ENCODE measurements at places on chromosomes 16 and 17.

DNA sequence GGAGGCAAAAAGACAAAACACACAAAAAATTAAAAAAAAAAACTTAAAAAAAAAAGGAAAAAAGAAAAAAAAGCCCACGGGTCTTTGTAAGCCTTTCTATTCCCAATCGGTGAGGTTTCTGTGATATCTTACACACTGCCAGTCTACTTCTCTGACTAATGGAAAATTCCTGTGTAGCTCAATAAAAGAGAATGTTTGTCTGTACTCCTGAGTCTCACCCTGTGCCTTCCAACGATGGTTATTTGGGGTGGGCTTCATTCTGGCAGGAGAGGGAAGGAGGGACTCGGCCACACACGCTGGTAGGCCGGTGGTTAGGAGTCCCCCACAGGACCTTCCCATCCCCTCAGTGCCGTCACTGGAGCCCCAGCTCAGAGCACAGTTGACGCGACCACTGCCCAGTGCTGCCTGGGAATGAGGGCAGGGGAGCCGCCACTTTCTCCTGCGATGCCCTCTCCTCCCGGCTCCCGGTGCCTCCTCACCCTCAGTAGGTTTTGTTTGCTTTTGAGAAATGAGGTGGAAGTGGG, 68.0 kb downstream of the AMFR start:
- no peak for DNase-seq

DNA sequence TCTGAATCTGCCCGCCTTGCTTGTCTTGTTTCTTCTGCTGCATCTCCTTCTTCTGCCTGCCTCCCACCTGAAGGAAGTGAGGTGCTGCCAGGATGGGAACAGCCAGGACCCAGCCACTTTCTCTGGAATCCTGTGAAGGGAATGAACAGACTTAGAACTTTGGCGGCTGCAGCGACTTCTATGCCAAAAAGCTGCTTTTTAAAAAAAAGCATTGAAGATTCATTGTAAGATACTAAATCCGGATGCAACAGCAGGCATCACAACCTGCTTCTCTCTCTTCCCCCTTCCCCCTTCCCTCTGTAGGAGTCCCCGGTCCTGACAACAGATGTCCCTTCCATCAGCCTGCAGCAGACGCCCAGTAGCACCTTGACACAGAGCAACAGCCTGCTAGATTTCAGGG, 176.3 kb downstream of the HS3ST4 start:
- no peak for DNase-seq

GRCh38 chr16:12062343-12063003, 85.9 kb downstream of the SNX29 start:
- peak; percentile 25 for DNase-seq

GRCh38 chr17:82889496-82890338, 49.9 kb upstream of the ZNF750 start:
- no peak for DNase-seq

GRCh38 chr16:61382435-61382834, 653.8 kb downstream of the CDH8 start:
- DNase-seq: no peak

GRCh38 chr16:23505180-23505665, 5.1 kb downstream of the GGA2 start:
- no peak for DNase-seq

DNA sequence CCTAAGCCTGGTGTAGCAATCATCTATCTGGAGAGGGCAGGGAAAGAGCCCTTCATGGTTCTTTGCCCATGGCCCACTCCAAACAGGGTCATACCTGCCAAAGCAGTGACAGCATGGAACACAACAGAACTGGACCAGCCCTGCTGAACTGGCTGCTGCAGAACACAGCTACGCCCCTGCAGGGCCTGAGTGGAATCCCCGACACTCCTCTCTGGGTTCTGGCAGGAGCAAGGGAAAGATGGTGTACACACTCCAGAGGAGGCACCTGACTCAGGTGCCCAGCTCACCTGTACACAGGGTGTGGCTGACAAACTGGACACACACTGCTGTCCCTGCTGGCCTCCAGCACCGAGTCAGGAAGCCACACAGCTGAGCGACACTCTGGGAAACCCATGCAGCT, 19.8 kb downstream of the MIEF2 start:
- DNase-seq: no peak

All from NCI-H460 (cell line).